IPS-NIHi11 (cell line): ENCODE measurements at places on chromosomes 13 and 19.

- peak; percentile 20 for DNase-seq
Measured at GRCh38 chr13:52707375-52707774, 32.2 kb downstream of the CNMD start.

DNA sequence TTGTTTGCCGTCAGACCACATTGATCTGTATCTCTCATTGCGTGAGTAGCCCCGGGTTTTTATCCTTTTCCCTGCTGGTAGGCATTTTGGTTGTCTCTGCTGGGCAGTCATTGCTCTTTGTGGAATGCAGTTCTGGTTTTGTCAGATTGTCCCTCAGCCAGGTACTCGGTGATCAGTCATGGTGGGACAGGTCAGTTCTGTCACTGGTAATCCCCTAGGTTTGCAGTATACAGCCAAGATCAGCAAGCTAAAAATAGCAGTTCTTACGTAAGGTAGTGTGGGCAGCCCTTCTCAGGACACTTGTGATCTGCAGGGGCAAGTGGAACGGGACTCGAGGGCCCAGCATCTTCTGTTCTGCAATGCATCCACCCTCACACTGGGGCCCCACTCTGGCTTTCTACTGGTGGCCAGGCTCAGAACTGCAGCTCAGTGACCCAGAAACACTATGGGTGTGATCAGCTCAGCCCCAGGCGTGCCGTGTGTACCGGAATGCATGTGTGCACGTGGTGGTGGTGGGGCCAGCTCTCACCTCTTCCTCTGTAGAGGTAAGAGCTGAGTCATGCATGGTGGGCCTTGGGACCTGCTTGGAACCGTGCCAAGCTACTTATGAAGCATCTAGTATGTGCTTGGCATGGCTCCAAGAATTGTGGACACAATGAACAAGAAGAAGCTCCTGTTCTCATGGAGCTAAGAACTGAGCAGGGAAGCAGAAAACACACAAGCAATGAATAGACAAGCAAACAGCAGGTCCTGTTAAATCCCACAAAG, 6.3 kb downstream of the PLEKHF1 start:
- no peak for DNase-seq

DNA sequence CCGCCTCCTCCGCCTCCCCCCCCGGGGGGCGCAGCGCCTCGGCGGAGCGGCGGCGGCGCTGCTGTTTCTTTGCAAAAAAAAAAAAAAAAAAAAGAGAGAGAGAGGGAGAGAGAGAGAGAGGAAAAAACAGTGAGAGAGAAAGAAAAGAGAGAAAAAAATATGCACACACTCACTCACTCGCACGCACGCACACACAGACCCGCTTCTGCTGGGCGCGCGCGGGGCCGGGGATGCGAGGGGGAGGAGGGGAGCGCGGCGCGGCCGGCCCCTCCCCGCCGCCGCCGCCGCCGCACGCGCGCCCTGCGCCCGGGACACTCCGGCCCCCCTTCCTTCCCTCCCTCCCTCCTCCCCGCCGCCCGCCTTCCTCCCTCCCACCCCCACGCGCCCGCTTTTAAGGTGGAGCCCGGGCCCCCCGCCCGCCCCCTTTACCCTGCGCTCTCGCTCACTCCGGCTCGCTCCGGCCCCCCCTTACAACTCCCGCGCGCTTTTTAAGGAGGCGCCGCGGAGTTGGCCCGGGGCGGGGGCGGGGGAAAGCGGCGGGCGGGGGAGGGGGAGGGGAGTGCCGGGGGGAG, at the start of gene SAMD1:
SAMD1 (minus strand) TSS at position 243 of the 572 bp plus-strand sequence.
- DNase-seq, result peak; percentile 87

- DNase-seq, result no peak
Measured at GRCh38 chr13:27788271-27788670, 4.0 kb upstream of the GSX1 start.

DNA sequence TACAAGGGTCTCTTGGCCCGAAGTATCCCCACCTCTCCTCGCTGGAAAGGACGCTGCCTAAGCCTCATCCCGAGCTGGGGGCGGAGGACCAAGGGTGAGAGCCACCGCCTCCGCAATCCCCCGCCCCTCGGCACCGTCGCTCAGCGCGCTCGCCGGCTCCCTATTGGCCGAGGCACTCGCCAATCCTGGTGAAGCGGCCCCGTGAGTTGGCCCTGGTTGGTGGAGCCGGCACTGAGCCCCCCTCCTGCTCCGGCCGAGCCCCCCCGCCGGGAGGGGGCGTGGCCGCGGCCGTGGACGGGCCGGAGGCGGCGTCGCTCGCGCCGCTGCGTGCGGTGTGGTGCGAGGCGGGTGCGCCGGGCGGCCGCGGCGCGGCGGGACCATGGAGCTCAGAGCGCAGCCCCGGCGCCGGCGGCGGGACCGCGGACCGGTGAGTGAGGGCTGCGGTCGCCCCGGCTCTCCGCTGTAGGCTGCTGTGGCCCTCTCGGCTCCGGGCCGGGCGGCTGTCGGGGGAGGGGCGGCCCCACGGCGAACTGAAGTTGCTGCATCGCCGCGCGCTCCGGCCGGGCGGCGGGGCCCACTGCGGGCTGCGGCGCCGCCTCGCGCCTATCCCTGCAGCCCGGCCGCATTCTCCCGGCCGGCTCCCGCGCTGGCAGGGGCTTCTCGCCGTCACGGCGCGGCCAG, at the start of gene WASF3:
WASF3 (plus strand) TSS at position 291 of the 681 bp plus-strand sequence. CDS start 84,588 bp downstream, outside the sequence.
- DNase-seq, result peak; percentile 99

- DNase-seq, result no peak
Measured at GRCh38 chr13:59960683-59961082, 203.0 kb downstream of the DIAPH3 start.

DNA sequence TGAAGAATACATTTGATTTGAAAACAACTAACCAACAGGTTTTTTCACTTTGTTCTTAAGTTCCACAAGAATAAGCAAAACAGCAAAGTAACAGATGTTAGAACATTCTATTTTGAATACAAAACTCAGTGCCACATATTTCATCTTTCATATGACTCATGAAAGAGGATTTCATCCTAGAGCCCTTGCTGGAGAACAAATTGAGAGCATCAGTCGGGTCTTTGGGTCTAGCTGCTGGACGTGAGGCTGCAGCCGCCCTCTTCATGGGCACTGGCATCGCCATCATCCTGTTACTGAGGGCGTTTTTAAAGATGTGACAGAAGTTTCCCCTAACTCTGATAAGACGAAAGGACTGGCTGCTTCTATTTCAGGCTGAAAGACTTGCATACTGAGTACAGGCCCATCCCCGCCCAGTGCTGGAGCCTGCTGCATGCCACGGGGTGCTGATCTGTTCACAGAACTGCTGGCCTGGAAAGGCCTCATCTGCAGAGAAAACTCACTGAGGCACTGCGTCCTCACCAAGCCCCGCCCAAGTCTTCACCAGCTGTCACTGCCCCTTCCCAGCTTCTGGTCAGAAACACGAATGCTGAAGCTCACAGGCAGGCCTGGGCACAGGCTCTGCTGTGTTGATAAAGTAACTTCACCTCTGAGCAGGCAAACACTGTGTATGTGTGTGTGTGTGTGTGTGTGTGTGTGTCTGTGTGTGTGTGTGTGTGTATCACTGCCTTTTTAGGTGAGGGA, 101.4 kb downstream of the TUBGCP3 start:
- DNase-seq, result no peak

DNA sequence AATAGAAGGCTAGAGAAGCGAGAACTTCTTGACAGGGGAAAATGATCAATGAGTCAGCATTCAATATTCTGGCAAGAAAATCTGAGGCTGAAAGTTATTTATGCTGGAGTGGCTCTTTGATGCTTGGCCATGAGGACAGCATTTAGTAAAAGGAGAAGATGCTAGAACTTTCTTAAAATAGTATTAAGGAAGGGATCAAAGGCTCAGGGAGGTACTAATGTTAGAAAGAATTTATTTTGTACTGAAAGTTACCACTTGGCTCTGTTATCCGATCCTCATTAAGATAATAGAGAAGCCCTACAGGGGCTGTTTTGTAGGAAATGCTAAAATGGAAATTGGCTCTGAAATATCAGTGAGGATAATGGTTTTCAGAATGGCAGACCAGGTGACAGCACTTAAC, 1774.6 kb upstream of the PCDH20 start:
- DNase-seq, result no peak

GRCh38 chr19:47013041-47013517, 6.6 kb upstream of the NPAS1 start:
- peak; percentile 90 for DNase-seq

- peak; percentile 16 for DNase-seq
Measured at GRCh38 chr19:36573895-36574720, 1.0 kb upstream of the ZNF529 start.

DNA sequence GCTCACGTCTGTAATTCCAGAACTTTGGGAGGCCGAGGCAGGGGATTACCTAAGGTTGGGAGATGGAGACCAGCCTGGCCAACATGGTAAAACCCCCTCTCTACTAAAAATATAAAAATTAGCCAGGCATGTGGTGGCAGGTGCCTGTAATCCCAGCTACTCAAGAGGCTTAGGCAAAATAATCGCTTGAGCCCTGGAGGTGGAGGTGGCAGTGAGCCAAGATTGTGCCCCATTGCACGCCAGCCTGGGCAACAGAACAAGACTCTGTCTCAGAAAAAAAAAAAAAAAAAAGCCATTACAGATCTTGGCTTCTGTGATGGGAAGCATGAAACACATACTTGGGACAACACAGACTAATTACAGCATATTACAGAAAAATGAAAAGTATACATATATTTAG, 1404.5 kb upstream of the SPRY2 start:
- DNase-seq, result no peak

GRCh38 chr19:13112555-13112954, 4.0 kb downstream of the TRMT1 start:
- DNase-seq, result no peak

DNA sequence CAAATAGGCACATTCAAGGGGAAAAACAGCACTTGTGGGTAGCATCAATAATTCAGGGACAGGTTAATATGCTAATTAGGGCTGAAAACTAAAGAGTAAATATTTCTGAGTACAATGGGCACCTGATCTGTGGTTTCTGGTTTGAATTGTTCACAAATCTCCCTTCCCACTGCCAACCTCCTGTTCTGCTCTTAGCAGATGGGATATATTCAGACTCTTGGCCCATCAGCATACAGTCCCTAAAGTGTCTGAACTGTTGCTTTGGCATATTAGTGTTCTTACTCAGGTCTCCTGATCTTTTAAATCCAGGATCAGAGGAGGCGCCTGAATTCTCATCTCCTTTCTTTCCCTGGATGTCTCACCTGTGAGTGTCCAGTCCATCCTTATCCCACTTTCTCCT, 8.2 kb upstream of the LRCH1 start:
- no peak for DNase-seq

GRCh38 chr19:13830114-13830740, 35.0 kb downstream of the ZSWIM4 start:
- DNase-seq, result no peak

- DNase-seq, result no peak
Measured at GRCh38 chr19:47675271-47675670, 38.0 kb upstream of the EHD2 start.

GRCh38 chr13:101916108-101916774, 463.8 kb downstream of the ITGBL1 start:
- DNase-seq, result peak; percentile 61

GRCh38 chr13:41312176-41312500, 1.1 kb downstream of the NAA16 start:
- peak; percentile 16 for DNase-seq

DNA sequence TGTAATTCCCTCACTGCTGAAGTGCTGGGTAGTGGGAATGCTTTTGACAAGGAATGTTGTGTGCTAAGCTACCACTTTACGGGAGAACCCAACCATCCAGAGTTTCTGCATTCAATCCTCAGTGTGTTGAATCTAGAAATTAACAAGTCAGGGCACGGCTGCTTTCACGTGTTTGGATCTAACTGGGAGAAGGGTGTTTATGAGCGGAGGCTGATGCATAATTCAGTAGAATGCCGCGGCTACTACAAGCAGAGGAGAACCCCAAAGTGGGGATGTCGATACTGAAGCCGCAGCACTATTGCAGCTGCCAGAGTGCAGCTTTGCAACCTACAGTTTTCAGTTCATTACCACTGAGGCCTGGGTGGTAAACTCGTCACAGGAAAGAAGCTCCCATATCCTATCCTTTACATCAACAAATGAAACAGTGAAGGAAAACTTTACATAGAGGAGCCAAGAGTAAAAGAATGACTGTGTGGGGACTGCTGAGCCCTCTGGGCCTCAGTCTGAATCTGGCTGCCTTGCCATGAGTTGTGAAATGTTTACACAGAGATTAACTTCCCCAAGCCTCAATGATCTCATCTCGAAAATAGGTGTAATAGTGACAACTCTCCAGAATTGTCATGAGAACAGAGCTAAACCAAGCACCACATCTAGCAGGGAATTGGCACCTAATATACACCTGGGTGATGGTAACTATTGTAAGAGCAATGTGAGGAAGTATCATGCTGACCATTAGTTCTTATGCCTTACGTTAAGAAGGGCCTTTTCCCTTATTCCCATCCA, 531.7 kb downstream of the MYO16 start:
- DNase-seq, result no peak

- DNase-seq, result no peak
Measured at GRCh38 chr13:105971312-105971711, 564.1 kb downstream of the EFNB2 start.

- no peak for DNase-seq
Measured at GRCh38 chr13:109684084-109684823, 102.1 kb downstream of the IRS2 start.

DNA sequence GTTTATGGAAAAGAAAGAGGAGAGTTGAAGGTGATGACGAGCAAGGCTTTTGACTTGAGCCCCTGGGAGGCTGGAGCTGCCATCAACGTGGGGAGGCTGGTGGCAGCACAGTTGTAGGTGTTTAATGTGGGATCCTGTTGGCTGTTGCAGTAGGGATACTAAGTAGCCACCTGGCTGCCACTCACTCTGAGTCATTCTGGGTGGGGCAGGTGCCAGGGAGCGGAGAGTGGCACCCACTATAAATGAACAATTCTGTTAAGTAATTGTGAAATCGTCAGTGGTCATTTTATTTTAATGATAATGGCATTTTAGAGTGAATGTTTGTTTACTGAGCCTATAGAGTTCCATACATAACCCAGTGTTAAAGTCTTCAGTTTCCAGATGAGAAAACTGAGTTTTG, 9.8 kb downstream of the ZNF317 start:
- DNase-seq, result no peak

GRCh38 chr13:95494082-95494681, 58.3 kb upstream of the CLDN10 start:
- peak; percentile 61 for DNase-seq

DNA sequence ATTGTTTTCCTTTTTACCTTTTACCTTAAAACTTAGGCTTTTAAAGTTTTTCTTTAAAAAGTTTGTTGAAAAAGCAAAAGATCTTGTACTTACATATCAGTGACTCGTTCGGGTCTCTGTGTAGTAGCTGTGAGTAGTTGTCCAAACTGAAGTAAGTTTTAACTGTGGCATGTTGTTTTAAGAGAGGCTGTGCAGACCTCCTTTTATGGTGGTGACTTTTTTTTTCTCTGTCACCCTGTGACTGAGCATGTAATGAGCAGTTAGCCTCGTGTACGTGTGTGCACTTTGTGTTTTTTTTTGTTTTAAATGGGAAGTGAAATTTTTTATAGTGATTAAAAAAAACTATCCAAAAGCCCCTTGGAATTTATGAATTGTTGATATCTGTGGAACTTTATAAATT, at the start of gene GPR183:
GPR183 (minus strand) TSS at position 153 of the 400 bp plus-strand sequence. CDS start 11,254 bp downstream, outside the sequence.
- no peak for DNase-seq

DNA sequence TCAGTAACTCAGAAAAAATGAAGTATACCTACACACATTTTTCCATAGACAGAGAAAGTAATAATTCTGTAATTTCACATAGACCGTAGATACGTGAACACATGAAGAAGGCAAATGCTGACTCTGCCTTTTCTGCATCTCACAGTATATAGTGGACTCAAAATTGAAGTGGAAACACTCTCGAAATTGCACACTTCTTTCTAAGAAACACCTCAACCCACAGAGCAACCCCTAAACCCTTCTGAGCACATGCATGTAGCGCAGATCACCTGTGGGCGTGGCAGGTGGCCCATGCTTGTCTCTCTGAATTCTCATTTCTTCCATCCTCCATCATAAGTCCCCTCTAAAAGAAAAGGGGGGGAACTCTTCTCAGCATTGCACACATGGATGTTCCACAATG, 34.7 kb downstream of the COL4A1 start:
- no peak for DNase-seq
